Activated T-cell treated with anti-CD3 and anti-CD28 coated beads, Interleukin-2, amount 50 U/mL, for 24 hours (primary cell): ENCODE measurements at places on chromosomes 4 and X.

GRCh38 chrX:153717445-153717844 is 6.7 kb downstream of the BCAP31 start:
- H3K4me3 ChIP-seq: no peak overlapping the region
- peaks cover 11% of the 10 kb centered on the region for H3K4me1 ChIP-seq
- peaks cover 86% of the 10 kb centered on the region for H3K36me3 ChIP-seq
- peaks cover 38% of the 10 kb centered on the region for H3K27me3 ChIP-seq

DNA sequence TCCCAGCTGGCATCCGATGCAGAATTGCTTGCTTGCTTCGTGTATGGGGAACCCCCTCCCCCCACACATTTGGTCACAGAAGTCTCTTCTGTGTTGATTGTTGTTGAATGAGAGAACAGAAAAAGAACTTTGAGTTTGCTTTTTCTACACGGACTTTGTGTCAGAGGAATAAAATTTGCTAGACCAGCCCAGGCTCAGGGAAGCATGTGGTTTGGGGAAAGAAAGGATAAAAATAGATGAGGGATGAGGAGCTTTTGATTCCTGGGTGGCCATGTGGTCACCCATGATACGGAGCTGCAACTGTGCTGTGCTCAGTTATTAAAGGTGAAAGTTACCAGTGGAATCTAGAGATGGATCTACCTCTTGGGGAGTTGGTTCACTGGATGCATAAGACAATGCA is 34.2 kb upstream of the ESX1 start:
- H3K27ac ChIP-seq: no peak overlapping the region
- no peak overlapping the region for H3K4me3 ChIP-seq
- peaks cover 74% of the 10 kb centered on the region for H3K27me3 ChIP-seq
- H3K36me3 ChIP-seq: no peaks in the 10 kb centered on the region
- no peak for DNase-seq
- H3K4me1 ChIP-seq: no peaks in the 10 kb centered on the region

- H3K4me1 ChIP-seq: peaks cover 35% of the 10 kb centered on the region
- H3K27ac ChIP-seq: peak within 1 kb of the TSS; percentile 98
- no peaks in the 10 kb centered on the region for H3K27me3 ChIP-seq
- peak within 1 kb of the TSS; percentile 97 for H3K4me3 ChIP-seq
- peak; percentile 95 for DNase-seq
Measured at GRCh38 chr4:47914220-47914925, at the start of gene NFXL1. NFXL1 (minus strand) TSS chr4:47914583; CDS start chr4:47914203, 380 bp downstream.

DNA sequence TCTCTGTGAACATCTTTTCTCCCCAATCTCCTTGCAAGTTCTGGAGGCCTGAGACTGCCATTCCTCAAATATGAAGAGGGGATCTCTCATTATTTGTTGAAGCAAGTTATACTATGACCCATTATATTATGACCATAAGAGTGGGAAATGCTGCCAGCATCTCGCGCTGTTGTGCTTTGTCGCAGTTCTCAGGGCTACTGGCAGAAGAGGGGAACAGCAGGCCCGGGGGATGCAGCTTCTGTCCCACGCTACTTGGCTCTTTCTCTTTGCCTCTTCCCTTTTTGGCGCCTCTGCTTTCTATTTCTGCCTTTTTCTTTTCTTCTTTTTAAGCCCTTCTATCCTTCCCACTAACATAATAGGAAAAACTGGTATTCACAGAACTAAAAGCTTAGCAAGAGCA is 64.2 kb downstream of the GEMIN8 start:
- H3K27ac ChIP-seq: no peak overlapping the region
- no peak for DNase-seq
- no peaks in the 10 kb centered on the region for H3K4me1 ChIP-seq
- peaks cover 36% of the 10 kb centered on the region for H3K27me3 ChIP-seq
- H3K36me3 ChIP-seq: no peaks in the 10 kb centered on the region

GRCh38 chr4:164095313-164096110 is 601.0 kb downstream of the TMA16 start:
- no peak for DNase-seq
- no peaks in the 10 kb centered on the region for H3K4me1 ChIP-seq
- no peaks in the 10 kb centered on the region for H3K27me3 ChIP-seq
- no peak overlapping the region for H3K4me3 ChIP-seq
- no peaks in the 10 kb centered on the region for H3K36me3 ChIP-seq

DNA sequence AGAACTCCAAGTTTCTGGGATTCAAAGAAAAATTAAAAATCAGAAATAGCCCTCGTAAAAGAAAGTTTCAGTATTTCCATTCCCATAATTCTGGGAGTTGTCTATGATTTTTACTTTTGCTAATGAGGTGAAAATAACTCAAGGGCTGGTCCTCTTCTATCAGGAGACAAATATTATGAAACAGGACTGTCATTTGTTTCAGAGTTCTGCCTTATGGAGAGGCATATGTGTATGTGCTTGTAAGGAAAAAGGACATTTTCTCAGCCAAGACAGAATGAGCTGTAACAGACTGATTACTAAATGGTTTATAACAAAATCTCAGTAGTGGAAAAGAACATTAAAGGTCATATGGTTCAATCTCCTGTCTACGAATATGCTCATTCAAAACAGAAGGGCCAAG is 59.0 kb upstream of the TAB3 start:
- DNase-seq: no peak
- H3K36me3 ChIP-seq: no peaks in the 10 kb centered on the region
- no peaks in the 10 kb centered on the region for H3K4me1 ChIP-seq
- H3K27me3 ChIP-seq: peaks cover 26% of the 10 kb centered on the region
- no peak overlapping the region for H3K4me3 ChIP-seq

GRCh38 chr4:26104056-26104685 is 190.2 kb downstream of the SMIM20 start:
- H3K4me3 ChIP-seq: no peak overlapping the region
- no peak for DNase-seq
- H3K27me3 ChIP-seq: peaks cover 9% of the 10 kb centered on the region
- H3K4me1 ChIP-seq: peaks cover 2% of the 10 kb centered on the region

- H3K4me3 ChIP-seq: no peak overlapping the region
- no peak for DNase-seq
- H3K36me3 ChIP-seq: no peaks in the 10 kb centered on the region
- H3K27ac ChIP-seq: no peak overlapping the region
Measured at GRCh38 chr4:106530024-106530361, 161.4 kb upstream of the GIMD1 start.

GRCh38 chrX:37644381-37645305 is 40.9 kb upstream of the XK start:
- H3K27me3 ChIP-seq: peaks cover 22% of the 10 kb centered on the region
- H3K4me3 ChIP-seq: no peak overlapping the region
- H3K36me3 ChIP-seq: no peaks in the 10 kb centered on the region
- no peak overlapping the region for H3K27ac ChIP-seq
- no peaks in the 10 kb centered on the region for H3K4me1 ChIP-seq
- no peak for DNase-seq

DNA sequence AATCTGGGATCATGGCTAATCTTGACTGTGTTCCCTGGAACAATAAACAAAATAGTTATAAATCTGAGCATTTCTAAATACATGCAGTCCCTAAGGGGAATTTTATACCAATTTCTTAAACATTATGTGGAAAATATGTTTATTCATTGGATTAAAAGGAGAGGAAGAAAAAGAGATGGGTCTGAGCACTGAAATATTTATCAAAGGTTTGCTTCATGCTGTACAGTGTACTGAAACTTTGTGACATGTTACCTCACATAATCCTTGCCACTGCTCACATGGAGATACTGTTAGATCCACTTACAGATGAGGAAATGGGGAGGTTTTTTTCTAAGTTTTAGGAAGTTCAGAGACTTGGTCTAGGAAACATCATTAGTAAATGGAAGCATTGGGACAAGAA is 443.6 kb downstream of the SPRY1 start:
- no peaks in the 10 kb centered on the region for H3K36me3 ChIP-seq
- H3K27ac ChIP-seq: no peak overlapping the region
- no peak for DNase-seq
- H3K4me3 ChIP-seq: no peak overlapping the region

- H3K36me3 ChIP-seq: no peaks in the 10 kb centered on the region
- peaks cover 33% of the 10 kb centered on the region for H3K4me1 ChIP-seq
- DNase-seq: peak; percentile 66
- H3K27ac ChIP-seq: no peak overlapping the region
- peaks cover 87% of the 10 kb centered on the region for H3K27me3 ChIP-seq
Measured at GRCh38 chrX:40006106-40007017, 91.4 kb downstream of the BCOR start.

GRCh38 chr4:185344743-185345538 is 50.8 kb downstream of the LRP2BP start:
- no peaks in the 10 kb centered on the region for H3K27me3 ChIP-seq
- peak overlapping the region; percentile 91 for H3K27ac ChIP-seq
- peaks cover 65% of the 10 kb centered on the region for H3K36me3 ChIP-seq
- H3K4me1 ChIP-seq: peaks cover 44% of the 10 kb centered on the region

DNA sequence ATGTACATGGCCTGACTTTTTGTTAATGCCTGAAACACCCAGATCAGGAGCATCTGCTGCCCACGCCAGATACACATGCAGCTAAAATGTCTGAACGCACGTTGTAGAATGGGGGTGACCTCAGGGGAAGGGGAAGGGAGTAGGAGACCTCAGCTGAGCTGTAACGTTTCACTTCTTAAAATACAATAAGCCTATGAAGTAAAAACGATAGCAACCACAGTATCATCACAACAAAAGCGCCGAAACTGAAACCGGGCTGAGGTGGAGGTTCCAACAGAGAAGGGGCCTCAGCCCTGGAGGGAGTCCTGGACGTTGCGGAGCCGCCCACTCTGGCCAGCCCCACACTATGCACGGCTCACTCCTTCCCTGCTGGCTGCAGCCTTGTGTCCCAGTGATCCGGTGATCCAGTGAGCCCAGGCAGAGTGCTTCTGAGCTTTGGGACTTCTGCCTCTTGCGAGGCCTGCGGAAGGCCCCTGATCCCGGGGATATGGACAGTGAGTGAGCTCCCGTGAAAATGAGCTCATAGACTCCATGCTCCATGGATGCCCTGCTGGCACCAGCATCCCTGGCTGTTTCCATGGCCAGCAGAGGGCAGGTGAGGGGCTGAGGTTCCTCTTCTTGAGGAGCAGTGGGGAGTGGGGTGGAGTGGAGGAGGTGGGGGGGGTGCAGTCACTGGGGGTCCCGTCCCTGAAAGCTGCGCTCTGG is 52.0 kb downstream of the HMX1 start:
- no peak overlapping the region for H3K4me3 ChIP-seq
- no peaks in the 10 kb centered on the region for H3K4me1 ChIP-seq
- H3K27ac ChIP-seq: no peak overlapping the region
- H3K36me3 ChIP-seq: no peaks in the 10 kb centered on the region
- H3K27me3 ChIP-seq: peaks cover 16% of the 10 kb centered on the region
- DNase-seq: no peak

GRCh38 chr4:95572304-95572991 is 23.7 kb upstream of the UNC5C start:
- no peak overlapping the region for H3K4me3 ChIP-seq
- no peak overlapping the region for H3K27ac ChIP-seq
- no peaks in the 10 kb centered on the region for H3K36me3 ChIP-seq
- H3K27me3 ChIP-seq: no peaks in the 10 kb centered on the region
- no peak for DNase-seq

GRCh38 chr4:165692082-165692481 is 181.0 kb upstream of the TLL1 start:
- DNase-seq: no peak
- H3K27me3 ChIP-seq: no peaks in the 10 kb centered on the region
- no peak overlapping the region for H3K27ac ChIP-seq
- no peaks in the 10 kb centered on the region for H3K4me1 ChIP-seq
- H3K4me3 ChIP-seq: no peak overlapping the region

DNA sequence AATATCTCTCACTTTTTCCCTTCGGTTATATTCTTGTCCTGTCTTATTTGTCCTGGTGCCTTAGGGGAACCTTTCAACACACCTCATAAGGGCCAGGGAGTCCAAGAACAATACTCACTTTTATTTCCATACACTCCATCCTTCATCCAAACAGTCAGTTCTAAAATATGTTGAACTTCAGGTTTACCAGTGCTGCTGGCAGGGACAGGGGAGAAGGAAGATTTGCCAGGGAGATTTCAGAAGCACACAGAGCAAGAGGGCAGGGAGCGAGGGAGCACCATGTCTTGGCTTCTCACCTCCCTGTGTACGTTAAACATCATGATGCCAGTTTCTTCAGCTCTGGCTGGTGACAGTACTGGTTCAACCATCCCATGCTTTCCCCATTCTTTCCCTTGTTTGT is 631.1 kb upstream of the FAT1 start:
- no peak overlapping the region for H3K27ac ChIP-seq
- no peaks in the 10 kb centered on the region for H3K4me1 ChIP-seq
- no peak for DNase-seq

GRCh38 chr4:124025000-124025399 is 628.4 kb downstream of the SPRY1 start:
- DNase-seq: no peak
- no peaks in the 10 kb centered on the region for H3K27me3 ChIP-seq
- no peaks in the 10 kb centered on the region for H3K4me1 ChIP-seq

- no peak for DNase-seq
- H3K4me3 ChIP-seq: no peak overlapping the region
- no peaks in the 10 kb centered on the region for H3K36me3 ChIP-seq
- H3K27ac ChIP-seq: no peak overlapping the region
- no peaks in the 10 kb centered on the region for H3K4me1 ChIP-seq
- H3K27me3 ChIP-seq: peaks cover 4% of the 10 kb centered on the region
Measured at GRCh38 chr4:4794421-4794820, 65.0 kb upstream of the MSX1 start.

DNA sequence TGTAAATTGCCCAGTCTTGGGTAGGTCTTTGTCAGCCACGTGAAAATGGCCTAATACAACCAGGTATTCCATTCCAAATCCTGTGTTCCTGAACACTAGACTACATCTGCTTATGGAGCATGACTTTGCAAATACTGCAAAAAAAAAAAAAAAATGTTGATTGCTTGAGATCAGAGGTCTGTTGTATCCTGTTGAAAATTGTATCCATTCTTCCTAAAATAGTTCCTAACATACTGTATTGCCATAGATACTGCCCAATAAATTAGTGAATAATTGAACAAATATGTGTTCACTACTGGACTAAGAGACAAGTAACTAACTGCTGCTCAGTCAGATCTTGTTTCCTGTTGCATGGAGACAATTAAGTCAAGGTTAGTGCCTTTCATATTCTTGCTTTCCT is 164.3 kb upstream of the PABPC4L start:
- no peak overlapping the region for H3K4me3 ChIP-seq
- no peak overlapping the region for H3K27ac ChIP-seq
- H3K36me3 ChIP-seq: no peaks in the 10 kb centered on the region
- DNase-seq: no peak
- no peaks in the 10 kb centered on the region for H3K27me3 ChIP-seq

- H3K4me1 ChIP-seq: peaks cover 20% of the 10 kb centered on the region
- peaks cover 78% of the 10 kb centered on the region for H3K27me3 ChIP-seq
- no peak for DNase-seq
- no peaks in the 10 kb centered on the region for H3K36me3 ChIP-seq
- peak overlapping the region; percentile 69 for H3K4me3 ChIP-seq
Measured at GRCh38 chr4:182449930-182450439, 206.8 kb downstream of the TENM3 start.

DNA sequence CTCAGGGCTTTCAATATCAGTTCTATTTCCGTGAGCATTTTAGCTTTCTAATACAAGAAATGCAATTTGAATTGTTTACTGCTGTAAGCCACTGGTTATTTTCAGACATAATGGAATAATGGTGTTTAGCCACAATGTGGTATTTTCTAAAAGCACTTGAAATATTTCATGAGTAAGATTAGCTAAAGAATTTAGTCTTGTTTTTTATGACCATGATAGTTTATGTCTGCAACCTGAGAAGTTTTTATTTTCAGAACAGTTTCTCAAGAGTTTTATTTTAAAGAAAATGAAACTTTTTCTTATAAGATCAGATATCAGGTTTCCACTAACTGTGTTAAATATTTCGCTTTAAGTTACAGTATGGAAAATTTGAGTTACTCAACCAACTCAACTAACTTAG is 60.2 kb downstream of the SLIT2 start:
- no peaks in the 10 kb centered on the region for H3K4me1 ChIP-seq
- no peak for DNase-seq
